ENCODE measurements at places on chromosomes 2 and 18.
A peak's percentile ranks its signal among the peaks of the same experiment; 100 is the strongest.

DNA sequence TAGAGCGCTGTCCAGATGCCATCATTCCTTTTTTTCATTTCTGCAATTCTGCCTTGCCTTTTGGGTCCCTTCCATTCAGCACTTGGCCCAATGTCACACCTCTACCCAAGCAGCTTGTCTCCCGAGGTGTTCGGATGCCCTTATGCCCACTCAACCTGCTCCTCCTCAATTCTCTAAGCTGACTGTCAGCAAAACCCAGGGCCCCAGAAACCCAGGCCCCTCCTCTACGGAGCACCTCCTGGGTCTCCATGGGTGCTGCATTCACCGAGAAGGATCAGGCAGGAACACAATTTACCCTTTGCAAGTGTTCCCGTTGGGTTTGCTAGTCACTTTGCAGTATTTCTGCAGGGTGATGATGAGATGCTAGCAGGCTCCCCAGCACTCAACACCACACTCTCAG, 86.7 kb upstream of the RAB6C start:
- DNase-seq, result no peak

DNA sequence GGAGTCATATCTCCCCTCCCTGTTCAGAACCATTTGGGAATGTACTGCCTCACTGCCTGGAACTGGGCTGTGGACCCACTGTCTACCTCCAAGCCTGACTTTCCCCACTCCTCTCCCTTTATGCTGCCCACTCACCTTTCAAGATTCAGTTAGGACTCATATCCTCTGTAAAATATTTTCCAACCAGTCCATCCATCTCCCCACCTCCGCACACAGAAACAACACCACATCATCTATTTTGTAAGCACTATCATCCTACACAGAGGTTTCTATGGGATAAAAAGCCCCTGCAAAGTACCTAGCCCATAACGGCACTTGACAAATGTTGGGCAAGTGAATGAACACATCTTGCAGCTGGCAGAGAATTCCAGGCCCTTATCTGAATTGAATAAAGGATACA, 250.8 kb downstream of the ANAPC1 start:
- no peak for DNase-seq

DNA sequence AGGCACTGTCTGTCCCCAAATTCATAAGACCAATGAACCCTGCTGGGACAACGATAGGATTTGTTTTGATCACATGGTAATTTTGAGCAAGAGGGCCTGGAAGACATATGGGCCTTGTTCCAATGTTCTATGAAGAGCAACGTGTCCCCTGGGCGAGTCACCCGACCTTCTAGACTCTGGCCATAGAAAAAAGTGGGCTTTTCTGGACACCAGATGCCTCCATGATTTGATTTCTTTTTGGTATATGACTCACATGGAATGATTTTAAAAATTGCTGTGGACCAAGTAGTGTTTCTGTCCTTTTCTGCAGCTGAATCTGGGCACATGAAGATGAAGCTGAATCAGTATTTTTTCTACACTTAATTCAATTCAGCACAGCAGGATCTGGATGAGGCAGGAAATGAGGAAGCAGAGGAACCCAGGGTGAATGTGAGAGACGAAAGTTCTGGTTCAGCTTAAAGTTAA, 104.9 kb downstream of the CDC42EP3 start:
- no peak for DNase-seq

- DNase-seq, result no peak
These were observed 665.4 kb downstream of the BCL11A start for GRCh38 chr2:59888015-59888414.

- no peak for DNase-seq
These were observed 65.4 kb upstream of the ASAP2 start for GRCh38 chr2:9141091-9141667.

DNA sequence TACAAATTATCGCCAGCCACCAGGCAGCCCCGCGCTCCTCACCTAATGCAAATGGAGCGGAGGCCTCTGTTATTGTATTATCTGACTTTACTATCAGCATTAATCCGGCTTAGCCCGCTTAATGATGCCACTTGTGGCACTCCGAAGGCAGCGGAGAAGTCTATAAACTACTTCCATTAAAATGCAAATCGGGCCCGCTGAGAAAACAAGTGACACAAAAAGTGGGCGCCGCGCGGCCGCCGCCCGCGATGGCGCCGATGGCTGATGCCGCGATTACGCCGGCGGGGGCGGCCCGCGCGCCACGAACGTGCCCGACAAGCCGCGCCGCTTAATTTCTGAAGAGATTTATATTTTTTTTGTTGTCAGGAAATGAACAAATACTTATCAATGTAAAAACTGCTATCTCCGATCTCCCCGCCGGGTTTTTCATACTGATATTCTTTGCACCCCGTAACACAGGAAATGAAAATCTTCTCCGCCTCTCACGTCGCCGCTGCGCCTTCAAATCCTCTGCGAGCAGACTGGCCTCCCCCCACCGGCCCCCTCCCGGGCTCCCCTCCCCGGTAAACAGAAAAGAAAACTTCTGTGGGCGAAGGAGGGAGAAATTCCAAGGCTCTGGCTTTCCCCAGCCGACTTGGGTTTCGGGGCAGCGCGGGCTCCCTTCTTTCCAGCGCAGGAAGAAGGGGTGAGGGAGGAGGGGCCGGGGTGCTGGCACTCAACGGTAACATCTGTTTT, 221.8 kb downstream of the INSIG2 start:
- peak; percentile 40 for DNase-seq

GRCh38 chr2:234881413-234882241, 70.2 kb upstream of the SH3BP4 start:
- DNase-seq, result no peak

- DNase-seq, result no peak
These were observed 102.6 kb upstream of the DAPL1 start for GRCh38 chr2:158692372-158693103.

GRCh38 chr18:41501848-41502247, 453.2 kb upstream of the PIK3C3 start:
- no peak for DNase-seq

DNA sequence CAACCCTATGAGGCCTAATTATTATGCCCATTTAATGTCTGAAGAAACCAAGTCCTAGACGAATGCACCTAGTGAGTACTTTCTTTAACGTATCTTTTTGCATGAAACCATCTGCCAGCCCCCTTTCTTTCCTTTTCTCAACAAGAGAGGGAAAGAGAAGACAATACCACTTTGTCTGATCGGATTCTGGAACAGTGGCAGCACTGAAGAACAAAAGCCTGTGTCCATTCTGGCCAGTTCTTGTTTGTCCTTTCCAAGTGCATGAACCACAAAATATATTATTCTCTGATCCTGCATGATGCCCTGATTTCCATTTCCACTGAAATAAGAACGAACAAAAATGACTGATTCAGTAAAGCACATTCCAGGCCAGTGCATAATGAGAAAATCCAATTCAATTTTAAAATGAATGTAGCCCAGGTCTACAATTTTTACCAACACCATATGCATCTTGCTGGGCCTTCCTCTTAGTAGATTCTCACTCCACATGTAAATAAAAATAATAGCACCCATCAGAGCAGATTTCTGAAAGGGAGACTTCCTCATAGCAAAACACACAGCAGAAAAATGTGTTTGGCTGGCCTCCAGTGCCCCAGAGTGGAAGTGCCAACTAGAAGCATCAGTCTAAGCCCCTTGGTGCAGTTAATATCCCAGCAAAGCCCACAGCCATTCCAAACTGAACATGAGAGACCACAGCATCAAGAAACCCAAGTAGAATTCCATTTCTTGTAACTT, 422.6 kb upstream of the ID2 start:
- no peak for DNase-seq

- no peak for DNase-seq
These were observed 117.6 kb upstream of the REV1 start for GRCh38 chr2:99607454-99607853.

- DNase-seq, result no peak
These were observed 576.0 kb downstream of the ARHGAP15 start for GRCh38 chr2:143705108-143705707.

DNA sequence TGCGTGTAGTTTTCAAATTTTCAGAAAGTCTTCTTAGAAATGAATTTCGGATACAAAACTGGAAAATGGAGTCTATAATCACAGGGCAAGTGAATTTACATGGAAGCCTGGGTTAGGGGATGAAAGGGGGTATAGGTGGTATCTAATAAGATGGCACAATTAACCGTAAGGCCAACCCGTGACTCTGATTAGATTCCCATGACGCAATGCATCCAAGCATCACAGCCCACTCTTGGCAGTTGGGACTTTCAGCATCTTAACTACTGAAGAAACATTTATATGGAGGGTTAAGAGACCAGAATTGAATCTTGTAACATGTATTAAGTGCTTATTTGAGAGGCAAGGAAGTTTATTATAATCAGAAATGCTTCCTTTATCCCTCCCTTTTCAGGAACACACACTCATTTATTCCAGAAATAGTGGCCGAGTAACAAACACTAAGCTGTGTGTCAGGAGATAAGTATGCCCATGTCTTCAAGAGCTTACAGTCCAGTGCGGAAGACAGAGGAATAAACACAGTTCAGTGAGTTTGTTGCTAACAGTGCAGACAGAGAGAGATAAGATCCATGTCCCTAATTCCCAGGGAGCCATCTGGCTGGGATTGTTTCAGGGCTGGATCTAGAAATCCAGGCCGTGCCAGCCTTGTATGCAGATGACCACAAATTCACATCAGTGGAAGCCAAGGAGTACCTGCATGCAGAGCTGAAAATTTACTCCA, 151.2 kb downstream of the ANTXR1 start:
- no peak for DNase-seq

GRCh38 chr2:170235860-170236679, 58.1 kb downstream of the MYO3B start:
- no peak for DNase-seq

- peak; percentile 89 for DNase-seq
These were observed 9.7 kb downstream of the SMAD7 start for GRCh38 chr18:48940854-48941611.

DNA sequence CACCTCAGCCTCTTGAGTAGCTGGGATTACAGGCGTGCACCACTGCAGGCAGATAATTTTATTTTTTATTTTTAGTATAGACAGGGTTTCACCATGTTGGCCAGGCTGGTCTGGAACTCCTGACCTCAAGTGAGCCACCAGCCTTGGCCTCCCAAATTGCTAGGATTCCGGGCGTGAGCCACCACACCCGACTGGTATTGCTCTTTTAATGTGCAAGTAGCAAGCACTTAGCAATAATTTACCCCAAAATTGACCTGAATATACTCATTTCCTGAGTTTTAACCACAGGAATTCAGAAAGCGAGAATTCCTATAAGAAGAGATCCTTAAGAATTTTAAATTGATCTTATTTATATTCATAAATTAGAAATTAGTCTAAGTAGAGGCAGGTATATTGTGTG, 169.1 kb downstream of the CDH2 start:
- no peak for DNase-seq

DNA sequence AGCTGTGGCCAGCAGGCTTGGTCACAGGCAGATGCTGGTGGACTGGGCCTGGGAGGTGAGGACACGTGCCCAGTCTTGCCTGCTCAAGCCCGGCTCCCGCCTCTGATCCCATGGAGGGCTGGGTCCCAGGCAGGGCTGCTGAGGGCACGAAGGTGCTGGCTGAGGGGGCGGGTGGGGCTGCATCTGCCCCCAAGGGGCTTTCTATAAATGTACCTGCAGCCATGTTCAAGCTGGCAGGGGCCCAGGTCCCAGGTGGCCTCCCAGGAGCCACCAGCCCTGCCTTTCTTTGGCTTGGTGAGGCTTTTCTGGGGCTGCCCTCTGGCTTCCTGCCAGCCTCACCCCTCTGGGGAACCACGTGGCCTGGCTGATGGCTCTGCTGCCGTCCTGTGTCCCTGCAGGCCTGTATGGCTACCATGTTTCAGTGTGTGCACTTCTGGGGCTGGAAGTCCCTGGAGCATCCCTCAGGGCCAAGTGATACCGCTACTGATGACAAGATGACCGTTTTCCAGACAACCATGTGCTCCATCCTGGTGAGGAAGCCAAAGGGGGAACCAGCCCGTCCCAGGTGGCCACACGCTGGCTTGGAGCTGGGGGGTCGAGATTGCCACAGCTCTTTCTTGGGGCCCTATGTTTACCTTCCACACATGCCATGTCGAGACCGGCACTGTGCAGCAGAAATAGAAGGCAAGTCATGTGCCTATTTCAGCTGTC, 23.2 kb downstream of the HJURP start:
- no peak for DNase-seq

DNA sequence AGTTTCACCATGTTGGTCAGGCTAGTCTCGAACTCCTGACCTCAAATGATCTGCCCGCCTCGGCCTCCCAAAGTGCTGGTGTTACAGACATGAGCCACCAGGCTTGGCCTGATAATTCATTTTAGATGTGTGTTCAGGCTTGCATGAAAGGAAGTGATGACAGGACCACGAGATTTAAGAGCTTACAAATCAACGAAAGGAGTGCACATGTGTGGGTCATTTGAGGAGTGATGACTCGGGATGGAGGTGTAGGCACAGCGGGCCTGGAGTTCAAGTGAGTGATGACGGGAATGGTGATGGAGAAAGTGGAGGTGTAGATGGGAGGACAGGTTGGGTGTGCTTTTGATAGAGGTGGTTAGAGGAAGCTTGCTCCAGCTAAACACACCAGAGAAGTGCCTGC, 742.4 kb downstream of the GALR1 start:
- DNase-seq, result no peak

DNA sequence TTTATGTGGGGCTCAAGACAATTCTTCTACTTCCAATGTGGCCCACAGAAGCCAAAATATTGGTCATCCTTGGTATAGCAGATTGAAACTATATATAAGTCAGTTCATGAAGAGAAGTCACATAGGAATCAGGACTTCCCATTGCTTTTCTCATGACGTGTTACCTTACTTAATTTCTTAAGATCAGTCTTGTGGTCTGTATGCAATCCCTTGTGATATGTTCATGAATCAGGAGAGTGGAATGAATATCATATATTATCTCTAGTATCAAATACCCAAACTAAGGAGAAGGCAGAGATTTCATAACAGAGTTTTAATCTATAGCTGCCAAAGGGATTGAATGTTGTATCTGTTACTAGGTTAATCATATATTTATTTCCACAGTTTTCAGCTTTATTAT, 1390.4 kb downstream of the SUCLG1 start:
- DNase-seq, result no peak

GRCh38 chr18:59996370-59996966, 96.7 kb downstream of the PMAIP1 start:
- DNase-seq, result no peak

- DNase-seq, result no peak
These were observed 81.4 kb downstream of the MYCN start for GRCh38 chr2:16021611-16022363.

DNA sequence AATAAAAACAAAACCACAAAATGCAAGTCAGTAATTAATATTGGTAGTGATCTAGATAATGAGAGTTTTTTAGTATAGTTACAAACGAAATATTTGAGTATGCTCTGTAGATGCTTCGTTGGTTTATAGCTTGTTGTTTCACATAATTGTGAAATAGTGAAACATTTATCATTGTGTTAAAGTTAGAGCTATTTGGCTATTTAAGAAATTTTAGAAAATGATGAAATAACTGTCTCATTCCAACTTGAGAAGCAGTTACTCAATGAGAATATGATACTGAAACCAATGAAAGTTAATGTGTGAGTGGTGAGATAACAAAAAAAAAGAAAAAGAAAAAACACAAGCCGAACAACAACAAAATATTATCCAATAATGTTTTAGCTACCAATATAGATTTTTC, 475.6 kb upstream of the ZEB2 start:
- DNase-seq, result no peak

GRCh38 chr2:134611316-134611715, 107.5 kb downstream of the TMEM163 start:
- no peak for DNase-seq
